Umbilical cord (tissue), 2 donors: ENCODE measurements at places on chromosomes 3 and 15. TPM values are rescaled to one million over a fixed set of nuclear protein-coding genes. Genes with fewer than 3 reads are reported as not detected.

- DNase-seq = peak; percentile 78
Measured at GRCh38 chr3:170714562-170715535, 129.0 kb upstream of the SLC7A14 start.

- peak; percentile 12 for DNase-seq
Measured at GRCh38 chr3:166527325-166527724, 690.1 kb upstream of the BCHE start.

GRCh38 chr3:149203758-149204157, 17.9 kb downstream of the CP start:
- no peak for DNase-seq

GRCh38 chr15:63052961-63053698, 10.6 kb downstream of the TPM1 start:
- DNase-seq = no peak

- DNase-seq = no peak
Measured at GRCh38 chr3:187213616-187214015, 16.3 kb downstream of the RTP1 start.

GRCh38 chr3:100107221-100107814, 7.0 kb downstream of the FILIP1L start:
- no peak for DNase-seq

DNA sequence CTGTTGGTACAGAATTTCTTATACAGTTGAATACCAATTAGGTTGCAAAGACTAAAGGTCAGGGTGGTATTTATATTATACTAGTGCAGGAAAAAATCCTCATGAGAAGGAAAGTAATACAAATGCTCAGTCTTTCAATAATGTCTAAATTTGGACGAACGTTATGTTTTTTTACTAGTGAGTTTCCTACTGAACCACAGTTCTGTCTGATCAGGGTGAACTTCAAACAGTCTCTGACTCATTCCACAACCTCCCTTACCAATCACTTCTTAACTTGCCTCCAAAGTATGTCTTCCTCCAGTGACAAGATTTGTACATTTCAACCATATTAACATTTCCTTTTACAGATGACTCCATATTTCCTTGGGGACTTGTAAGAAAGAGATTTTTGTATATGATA, 3.4 kb downstream of the TMEM212 start:
- DNase-seq = no peak

DNA sequence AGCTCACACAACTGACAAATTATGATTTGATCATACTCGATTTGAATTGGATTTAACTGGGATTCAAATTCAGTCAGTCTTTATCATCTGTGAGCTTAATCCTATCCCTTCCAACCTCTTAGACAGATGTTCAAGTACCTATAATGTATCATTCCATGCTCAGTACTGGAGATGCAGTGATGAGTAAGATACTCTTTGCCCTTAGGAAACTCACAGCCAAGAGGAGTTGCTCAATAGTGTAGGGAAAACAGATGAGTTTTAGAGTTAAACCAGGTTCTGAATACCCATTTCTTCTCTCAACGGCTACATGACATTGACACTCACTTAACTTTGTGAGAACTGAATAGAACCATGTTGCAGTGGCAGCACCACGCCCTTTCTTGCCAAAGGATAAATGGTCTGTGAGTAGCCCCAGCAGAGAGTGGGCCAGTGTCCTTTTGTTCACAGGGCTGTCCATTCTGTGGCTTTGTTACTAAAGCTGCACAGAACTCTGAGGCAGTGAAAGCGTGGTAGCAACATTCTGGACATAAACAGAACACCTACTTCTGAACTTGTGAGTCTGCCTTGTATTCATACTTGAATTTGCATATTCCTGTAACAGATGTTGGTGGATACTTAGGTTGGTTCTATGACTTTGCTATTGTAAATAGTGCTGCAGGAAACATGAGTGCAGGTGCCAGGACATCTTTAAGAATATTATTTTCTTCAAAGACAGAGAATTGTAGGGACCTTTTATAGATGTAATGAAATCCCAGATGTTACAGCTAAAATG, 91.6 kb downstream of the RASA2 start:
- no peak for DNase-seq

GRCh38 chr3:34363881-34364280, 565.5 kb downstream of the PDCD6IP start:
- no peak for DNase-seq

DNA sequence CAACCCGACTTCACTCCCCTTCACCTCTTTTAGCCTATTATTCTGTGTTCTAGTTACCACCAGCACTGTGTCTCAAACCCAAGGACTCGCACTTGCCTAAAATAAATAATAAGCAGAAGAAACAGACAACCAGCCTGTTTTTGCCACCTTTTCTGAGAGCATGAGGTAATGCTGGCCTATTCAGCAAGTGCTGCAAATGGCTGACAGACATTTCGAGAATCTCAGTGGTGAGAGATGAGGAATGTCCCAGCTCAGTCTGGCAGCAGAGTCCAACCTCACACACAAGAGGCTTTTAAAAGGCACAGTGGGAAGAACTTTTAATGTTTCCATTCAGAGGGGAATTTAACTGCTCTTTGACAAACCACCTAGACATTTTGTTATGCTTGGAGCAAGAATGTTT, 143.3 kb upstream of the GMNC start:
- no peak for DNase-seq

DNA sequence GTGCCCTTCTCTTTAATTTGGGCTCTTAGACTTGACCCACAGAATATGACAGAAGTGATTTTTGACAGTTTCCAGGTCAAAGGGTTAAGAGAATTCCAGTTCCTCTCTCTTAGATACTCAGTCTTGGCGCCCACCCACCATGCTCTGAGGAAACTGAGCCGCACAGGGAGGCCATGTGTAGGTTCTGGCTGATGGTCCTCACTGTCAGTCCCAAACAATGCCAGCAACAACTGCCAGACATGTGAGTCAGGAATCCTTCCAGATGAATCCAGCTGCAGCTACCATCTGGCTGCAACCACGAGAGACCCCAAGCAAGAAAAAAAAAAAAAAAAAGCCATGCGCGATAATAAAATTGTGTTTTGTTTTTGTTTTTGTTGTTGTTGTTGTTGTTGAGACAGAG, 326.6 kb downstream of the MAGI1 start:
- DNase-seq = no peak

GRCh38 chr3:42683875-42684598, 1.3 kb upstream of the KLHL40 start:
- peak; percentile 28 for DNase-seq

DNA sequence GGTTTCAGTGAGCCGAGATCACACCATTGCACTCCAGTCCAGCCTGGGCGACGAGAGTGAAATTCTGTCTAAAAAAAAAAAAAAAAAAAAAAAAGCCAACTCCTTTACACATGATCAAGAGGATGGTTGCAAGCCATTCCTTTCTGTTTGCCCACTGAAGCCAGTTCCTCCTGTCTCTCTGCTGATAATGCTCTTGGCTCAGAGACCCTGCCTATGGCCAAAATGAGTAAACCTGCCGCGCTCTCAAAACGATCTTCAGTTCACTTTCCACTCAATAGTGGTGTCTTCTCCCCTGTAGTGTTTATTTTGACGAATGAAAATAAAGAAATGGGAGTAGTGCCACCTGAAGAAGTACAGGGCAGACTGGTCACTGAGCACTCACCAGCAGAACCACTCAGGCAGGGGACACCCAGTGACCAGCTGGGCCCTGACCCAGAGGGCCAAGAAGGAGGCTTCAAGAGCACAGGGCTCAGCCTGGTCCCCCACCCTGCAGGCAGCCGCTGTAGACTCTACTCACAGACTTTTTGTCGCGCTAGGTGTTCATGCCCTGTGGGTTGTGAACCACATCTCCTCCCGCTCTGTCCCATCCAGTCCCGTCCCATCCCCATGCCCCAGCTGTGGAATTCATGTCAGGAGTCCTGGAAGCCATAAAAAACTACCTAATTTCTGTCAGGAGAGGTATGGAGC, 23.6 kb downstream of the GRAMD2A start:
- DNase-seq = no peak

GRCh38 chr3:187252311-187252710, 39.2 kb downstream of the MASP1 start:
- no peak for DNase-seq

- no peak for DNase-seq
Measured at GRCh38 chr3:145628211-145628610, 532.8 kb downstream of the PLOD2 start.

DNA sequence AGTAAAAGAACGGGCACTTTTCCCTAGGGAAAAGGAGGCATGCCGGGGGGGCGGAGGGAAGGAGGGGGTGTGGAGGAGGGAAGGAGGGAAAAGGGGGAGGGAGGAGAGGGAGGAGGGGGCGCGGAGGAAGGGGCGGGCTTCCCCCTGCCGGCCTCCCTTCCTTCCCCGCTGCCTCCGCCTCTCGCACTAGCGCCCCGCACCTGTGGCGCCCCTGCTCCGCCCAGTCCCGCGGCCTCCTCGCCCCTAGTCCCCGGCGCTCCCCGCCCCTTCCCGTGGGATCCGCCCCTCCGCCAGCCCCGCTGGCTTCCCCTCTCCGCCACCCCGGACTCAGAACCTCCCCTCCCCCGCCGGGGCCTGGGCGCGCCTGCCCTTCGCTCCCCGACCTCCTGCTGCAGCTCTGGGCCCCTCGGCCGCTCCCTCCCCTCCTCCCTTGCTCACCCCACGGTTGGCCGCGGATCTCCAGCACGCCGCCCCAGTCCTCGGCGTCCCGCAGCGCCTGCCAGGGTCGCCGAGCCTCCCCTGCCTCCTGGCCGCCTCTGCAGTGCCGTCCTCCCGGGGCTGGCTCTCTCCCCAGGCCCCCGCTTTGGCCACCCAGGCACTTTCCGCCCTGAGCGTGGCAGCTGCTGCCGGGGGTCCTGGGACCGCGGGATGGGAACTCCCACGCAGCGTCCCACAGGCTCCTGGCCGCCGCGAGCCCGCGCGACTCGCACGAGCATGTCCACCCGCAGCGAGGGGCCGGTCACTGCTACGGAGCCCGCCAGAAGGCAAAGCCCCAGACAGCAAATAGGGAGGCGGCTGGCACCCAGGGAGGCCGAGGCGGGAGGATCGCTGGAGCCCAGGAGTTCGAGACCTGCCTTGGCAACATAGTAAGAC, 147.4 kb downstream of the TJP1 start:
- peak; percentile 62 for DNase-seq

- DNase-seq = no peak
Measured at GRCh38 chr15:68412218-68412617, 19.7 kb downstream of the ITGA11 start.

DNA sequence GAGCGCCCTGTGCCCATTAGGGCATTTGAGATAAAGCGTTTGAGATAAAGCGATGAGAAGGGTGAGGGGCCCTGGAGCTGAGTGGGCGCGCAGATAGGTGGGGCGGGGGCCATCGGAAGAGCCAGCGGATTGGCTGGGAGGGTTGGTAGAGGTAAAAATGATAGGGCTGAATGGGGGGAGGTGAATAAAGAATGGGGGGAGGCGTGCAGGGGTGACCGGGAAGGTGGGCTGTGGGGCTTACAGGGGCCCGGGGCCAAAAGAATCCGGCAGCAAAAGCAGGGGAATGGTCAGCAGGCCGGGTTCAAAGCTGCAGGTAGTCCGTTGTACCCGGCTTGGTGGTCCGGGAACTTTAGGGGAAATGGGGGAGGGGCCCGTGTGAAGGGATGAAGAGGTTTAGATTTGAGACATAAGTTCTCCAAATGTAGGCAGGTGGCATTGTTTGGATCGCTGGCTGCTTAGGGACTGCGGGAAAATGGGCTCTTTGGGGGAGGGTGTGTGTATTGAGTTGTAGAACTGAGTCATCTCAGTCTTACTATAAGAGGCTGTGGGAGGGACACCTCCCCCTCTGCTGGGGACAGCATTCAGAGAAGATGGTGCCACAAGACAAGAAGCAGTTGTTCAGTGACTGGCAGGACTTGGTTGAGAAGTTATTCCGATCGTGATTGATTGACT, 610 bp downstream of the ARID3B start:
- peak; percentile 42 for DNase-seq

DNA sequence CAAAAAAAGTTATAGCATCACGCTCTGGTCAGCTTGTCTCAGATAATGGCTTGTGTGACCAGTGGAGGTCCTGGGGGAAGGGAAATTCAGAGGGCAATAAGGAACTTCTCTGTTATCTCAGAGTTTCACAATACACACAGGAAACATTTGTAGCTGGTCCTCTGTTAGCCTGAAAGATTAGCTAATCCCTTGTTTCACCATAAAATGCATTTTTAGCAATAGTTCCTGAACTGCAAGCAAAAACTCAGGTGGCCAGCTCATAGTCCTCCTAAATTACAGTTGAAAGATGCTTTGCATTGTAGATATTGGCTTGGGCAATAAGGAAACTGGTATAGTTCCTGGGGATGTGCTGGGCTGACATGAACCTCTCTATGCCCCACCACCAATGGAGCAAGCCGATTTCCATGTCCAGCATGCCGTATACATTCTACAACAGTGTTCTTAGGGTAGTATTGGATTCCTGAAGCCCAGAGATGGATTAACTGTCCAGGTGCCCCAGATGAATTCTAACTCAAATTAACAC, 141.5 kb upstream of the TBL1XR1 start:
- DNase-seq = peak; percentile 51

- DNase-seq = no peak
Measured at GRCh38 chr15:37037071-37037655, 63.2 kb downstream of the MEIS2 start.

GRCh38 chr3:148922467-148922866, 57.4 kb downstream of the CPA3 start:
- DNase-seq = no peak

GRCh38 chr3:8532251-8532871, 30.7 kb downstream of the LMCD1 start:
- DNase-seq = no peak

DNA sequence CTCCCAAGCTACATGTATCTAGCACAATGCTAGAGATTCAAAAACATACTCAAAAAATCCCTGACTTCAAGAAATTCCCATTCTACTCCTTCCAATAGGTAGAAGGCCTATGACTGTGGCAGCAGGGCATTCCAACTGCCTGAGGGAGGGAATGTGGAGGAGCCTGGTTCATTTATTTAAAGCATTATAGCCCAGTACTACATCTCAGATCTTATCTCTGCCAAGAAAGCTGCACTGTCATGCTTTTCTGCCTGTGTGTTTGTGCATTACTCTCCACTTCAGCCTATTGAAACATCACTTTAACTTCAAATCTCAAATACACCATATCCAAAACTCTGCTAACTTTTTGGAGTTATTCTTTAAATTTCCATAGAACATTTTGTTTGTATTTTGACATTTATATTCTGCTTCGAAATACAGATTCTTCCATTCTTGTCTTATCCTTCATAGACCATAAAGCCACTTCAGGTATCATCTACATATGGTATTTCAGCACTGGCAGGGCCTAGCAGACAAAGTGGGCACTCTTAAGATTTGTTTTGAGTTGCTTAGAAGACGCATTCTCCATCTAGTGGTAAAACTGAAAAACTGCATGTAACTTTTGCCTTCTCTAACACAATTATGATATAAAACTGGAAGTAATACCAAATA, 59.1 kb upstream of the NEDD4 start:
- peak; percentile 54 for DNase-seq

The CDCP1 gene
- total RNA-seq = 0.72 TPM

The LRRIQ4 gene
- total RNA-seq = not detected

The PIK3CA gene
- total RNA-seq = 30.8 TPM

The B2M gene
- total RNA-seq = 1,826 TPM

The SENP7 gene
- 34.7 TPM for total RNA-seq

The HYAL3 gene
- 7.5 TPM for total RNA-seq

The SUMF1 gene
- total RNA-seq = 67.9 TPM

The SHQ1 gene
- 17.1 TPM for total RNA-seq

The ZBED2 gene
- 8.7 TPM for total RNA-seq
